Globus pallidus (tissue), 1 donor: ENCODE measurements at places on chromosomes 5 and 9.

- DNase-seq = no peak
These were observed 71.2 kb downstream of the MTAP start for GRCh38 chr9:21873540-21874221.

DNA sequence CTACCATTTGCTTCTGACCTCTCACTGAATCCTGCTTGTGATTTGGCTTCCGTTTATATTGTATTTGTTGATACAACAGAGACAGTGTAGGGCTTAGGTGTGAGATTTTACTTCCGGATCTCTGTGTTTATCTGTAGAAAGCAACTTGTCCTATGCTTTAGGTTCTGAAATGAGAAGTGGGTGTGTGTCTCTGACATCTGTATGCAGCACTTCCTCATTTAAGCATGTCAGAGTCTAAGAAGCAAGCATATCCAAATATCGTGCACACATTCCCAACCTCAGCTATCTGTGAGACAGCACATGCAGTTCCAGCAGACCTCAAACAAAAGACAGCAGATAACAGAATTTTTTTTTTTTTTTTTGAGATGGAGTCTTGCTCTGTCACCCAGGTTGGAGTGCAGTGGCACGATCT is 16.3 kb downstream of the KLF9 start:
- no peak for DNase-seq

DNA sequence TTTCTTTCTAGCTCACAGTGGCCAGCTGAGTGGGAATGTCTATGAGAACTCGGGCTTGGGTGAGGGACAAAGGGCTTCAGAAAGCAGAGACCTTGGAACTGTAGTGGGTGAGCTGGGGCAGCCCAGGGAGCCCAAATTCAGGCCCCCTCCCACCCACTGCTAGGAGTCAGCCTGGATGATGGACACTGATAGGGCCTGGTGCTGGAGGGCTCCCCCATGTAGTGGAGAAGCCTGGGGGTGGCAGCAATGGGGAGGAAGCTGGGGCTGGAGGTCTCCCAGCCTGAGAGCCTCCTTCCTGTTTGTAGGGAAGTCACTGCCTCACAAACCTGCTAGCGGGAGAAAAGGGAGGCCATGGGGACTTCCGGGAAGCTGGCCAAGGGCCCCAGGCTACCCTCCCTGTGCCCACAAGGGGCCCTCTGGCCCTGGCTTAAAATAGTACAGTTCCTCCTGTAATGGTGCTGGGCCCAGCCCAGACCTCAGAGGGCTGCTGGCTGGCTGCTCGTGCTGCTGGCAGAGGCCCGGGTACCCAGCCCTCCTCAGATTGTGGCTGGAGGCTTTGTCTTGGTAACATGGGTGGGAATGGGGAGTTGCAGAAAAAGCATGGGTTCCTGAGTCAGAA is 6.3 kb upstream of the NR5A1 start:
- DNase-seq = no peak

DNA sequence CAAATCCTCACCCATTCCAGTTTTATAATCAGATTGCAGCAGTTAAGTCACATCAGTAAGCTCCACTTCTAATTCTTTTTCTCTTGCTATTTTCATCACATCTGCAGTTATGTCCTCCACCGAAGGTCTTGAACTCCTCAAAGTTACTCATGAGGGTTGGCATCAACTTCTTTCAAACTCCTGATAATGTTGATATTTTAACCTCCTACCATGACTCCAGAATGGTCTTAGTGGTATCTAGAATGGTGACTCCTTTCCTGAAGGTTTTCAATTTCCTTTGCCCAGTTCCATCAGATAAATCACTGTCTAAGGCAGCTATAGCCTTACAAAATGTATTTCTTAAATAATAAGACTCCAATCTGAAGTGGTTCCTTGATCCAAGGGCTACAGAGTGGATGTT is 53.8 kb upstream of the EDIL3 start:
- no peak for DNase-seq

- DNase-seq = no peak
These were observed 85.8 kb downstream of the SNX18 start for GRCh38 chr5:54603372-54603771.

- no peak for DNase-seq
These were observed 73.4 kb upstream of the C6 start for GRCh38 chr5:41286696-41287095.
